CD4-positive, alpha-beta T cell treated with Interleukin-17A for 1 hour (primary cell): ENCODE measurements at places on chromosomes 1 and 21.

DNA sequence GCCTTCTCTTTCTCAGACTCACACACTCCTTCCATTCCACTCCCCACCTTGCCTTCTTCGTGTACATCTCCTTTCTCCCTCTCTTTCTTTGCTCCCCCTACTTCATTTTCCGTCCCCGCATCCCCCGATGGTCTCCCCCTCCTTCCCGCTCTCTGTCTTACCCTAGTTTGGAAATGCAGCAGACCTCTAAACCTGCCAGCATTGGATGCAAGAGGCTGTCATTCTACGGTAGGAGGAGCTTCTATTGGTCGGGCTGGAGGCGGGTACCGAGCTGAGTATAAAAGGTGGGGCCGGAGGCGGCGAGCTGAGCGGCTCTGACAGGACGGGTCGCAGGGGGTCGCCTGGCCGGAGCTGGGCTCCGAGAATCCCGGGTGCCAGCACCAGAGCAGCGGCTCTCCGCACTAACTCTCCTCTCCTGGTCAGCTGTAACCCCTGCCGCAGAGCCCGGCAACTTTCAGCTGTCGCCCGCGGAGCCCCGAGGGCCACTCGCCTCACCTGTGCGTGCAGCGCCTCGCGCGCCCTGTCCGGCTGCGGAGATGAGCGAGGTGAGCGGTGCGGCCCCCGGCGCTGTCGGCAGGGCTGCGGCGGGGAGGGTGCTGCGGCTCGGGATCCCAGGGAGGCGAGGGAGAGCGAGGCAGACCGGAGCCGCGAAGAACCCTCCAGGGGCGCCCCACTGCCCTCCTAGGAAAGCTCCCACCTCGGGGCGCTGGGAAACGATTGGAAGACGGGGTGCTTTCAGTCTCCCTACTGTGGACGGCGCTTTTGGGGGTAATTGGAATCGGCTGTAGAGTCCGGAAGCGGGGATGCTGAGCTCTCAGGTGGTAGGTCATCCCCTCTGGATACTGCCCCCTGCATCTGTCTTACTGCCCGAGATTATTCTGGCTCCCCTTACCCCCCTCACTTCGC is at the start of gene PCP4L1:
TSS of gene PCP4L1 (plus strand) at position 307 of the 906 bp plus-strand sequence. CDS start at position 537, 230 bp downstream.
- peak; percentile 35 for DNase-seq

DNA sequence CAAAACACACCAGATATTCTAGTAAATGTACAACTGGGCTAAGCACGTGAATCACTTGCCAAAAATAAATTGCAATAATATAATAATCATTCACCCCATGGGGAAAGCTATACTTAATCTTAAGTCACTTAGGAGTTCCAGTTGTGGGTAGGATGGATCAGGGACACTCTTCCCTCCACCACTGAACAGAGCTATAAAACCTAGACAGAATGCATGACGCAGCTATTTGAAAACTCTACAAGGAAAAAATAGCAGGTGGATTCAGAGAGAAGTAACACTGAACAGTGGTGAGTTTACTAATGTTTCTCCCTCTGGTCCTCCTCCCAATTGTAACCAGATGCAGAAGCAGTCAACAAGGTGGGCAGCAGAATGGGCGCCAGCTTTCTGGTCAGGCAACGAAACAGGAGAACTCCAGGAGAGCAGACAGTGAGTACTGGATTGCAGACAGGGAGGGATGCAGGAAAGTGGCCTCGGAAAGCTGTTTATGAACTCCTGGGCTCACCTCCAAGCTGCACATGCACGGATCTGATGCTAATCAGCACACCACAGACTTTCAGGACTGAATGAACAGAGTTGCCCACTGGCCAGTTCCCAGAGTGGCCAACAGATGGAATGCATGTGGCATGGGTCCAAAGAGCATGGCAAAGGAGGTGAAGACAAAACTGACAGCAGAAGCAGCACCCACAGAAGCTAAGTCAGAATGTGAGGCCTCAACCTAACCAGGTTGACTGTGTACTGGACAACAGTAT is 41.4 kb downstream of the TARBP1 start:
- DNase-seq, result no peak

DNA sequence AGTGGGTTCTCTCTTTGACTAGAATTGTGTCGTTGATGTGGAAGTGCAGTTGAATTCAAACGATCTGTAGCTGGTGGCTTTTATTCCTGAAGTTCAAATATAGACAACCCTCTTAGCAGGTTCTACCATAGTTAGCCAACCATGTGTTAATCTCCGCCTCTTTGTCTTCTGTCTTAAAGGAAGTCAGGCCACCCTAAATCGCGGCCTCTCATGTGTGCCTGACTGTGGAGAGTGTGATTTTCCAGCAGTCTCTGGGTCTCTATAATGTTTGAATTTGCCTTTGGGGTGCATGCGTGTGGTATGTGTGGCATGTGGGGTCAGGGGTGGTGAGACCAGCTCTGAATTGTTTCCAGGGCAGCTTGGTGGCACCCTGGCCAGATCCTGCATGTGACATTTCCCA is 244.9 kb downstream of the DISC1 start:
- DNase-seq, result no peak

GRCh38 chr1:152954436-152954835 is 7.4 kb downstream of the SPRR5 start:
- DNase-seq, result no peak
